ENCODE measurements at places on chromosomes 1 and 21.

- H3K27ac ChIP-seq, result no peak overlapping the region
- no peak for DNase-seq
- no peaks in the 10 kb centered on the region for H3K36me3 ChIP-seq
These were observed 39.8 kb downstream of the FAM78B start for GRCh38 chr1:166127003-166127402.

DNA sequence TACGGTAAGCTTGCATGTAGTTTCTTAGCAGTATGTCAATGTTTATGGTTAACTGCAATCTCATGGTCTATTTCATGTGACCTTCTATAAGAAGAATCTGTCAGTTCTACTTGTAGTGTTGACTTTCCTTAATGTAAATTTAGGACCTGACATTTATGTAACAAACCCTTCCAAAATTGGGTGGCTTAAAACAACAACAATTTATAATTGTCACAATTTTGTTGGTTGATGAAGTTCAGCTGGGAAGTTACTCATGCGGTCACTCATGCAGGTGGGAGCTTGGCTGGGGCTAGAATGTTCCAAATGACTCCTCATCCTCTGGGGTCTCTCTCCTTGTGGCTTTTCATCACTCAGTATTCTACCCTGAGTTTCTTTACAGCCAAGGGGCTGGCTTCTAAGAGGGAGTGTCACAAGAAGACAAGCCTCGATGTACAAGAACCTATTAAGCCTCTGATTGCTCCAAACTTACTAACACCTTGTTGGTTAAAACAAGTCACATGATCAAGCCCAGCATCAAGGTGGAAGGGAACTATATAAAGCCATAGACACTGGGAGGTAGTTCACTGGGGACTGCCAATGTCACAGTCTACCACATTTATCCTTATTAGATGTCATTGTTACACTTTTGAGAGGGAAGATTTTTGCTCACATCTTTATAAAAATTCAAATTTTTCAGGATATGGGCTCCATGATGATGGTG is 23.9 kb downstream of the CCN1 start:
- no peaks in the 10 kb centered on the region for H3K27me3 ChIP-seq
- no peak overlapping the region for H3K27ac ChIP-seq
- no peak for DNase-seq
- peaks cover 7% of the 10 kb centered on the region for H3K4me1 ChIP-seq
- H3K4me3 ChIP-seq, result no peak overlapping the region

GRCh38 chr1:210775289-210775688 is 358.7 kb downstream of the KCNH1 start:
- no peaks in the 10 kb centered on the region for H3K27me3 ChIP-seq
- H3K36me3 ChIP-seq, result no peaks in the 10 kb centered on the region
- no peak overlapping the region for H3K4me3 ChIP-seq
- no peaks in the 10 kb centered on the region for H3K4me1 ChIP-seq
- no peak overlapping the region for H3K27ac ChIP-seq
- no peak for DNase-seq

GRCh38 chr1:118217141-118217838 is 32.3 kb upstream of the SPAG17 start:
- no peaks in the 10 kb centered on the region for H3K4me1 ChIP-seq
- H3K27ac ChIP-seq, result no peak overlapping the region
- H3K4me3 ChIP-seq, result no peak overlapping the region
- DNase-seq, result no peak

GRCh38 chr1:53888681-53889080 is 916 bp downstream of the YIPF1 start:
- no peaks in the 10 kb centered on the region for H3K36me3 ChIP-seq
- H3K4me1 ChIP-seq, result peaks cover 4% of the 10 kb centered on the region
- DNase-seq, result no peak

- H3K4me3 ChIP-seq, result no peak overlapping the region
- DNase-seq, result no peak
- no peaks in the 10 kb centered on the region for H3K36me3 ChIP-seq
- H3K4me1 ChIP-seq, result no peaks in the 10 kb centered on the region
These were observed 20.7 kb upstream of the TMPRSS15 start for GRCh38 chr21:18424276-18424675.

- peaks cover 11% of the 10 kb centered on the region for H3K4me1 ChIP-seq
- peaks cover 7% of the 10 kb centered on the region for H3K27me3 ChIP-seq
- H3K36me3 ChIP-seq, result no peaks in the 10 kb centered on the region
- no peak overlapping the region for H3K4me3 ChIP-seq
These were observed 116.1 kb upstream of the RAB4A start for GRCh38 chr1:229154811-229155210.

- H3K4me1 ChIP-seq, result peaks cover 2% of the 10 kb centered on the region
- DNase-seq, result no peak
- H3K27ac ChIP-seq, result no peak overlapping the region
- H3K4me3 ChIP-seq, result no peak overlapping the region
- H3K36me3 ChIP-seq, result peaks cover 22% of the 10 kb centered on the region
- no peaks in the 10 kb centered on the region for H3K27me3 ChIP-seq
These were observed 35.7 kb downstream of the IARS2 start for GRCh38 chr1:220129479-220130210.

- no peak overlapping the region for H3K27ac ChIP-seq
- H3K36me3 ChIP-seq, result no peaks in the 10 kb centered on the region
- H3K4me3 ChIP-seq, result no peak overlapping the region
- H3K27me3 ChIP-seq, result no peaks in the 10 kb centered on the region
- DNase-seq, result no peak
- no peaks in the 10 kb centered on the region for H3K4me1 ChIP-seq
These were observed 217.5 kb downstream of the PLA2G4A start for GRCh38 chr1:187046293-187046692.

DNA sequence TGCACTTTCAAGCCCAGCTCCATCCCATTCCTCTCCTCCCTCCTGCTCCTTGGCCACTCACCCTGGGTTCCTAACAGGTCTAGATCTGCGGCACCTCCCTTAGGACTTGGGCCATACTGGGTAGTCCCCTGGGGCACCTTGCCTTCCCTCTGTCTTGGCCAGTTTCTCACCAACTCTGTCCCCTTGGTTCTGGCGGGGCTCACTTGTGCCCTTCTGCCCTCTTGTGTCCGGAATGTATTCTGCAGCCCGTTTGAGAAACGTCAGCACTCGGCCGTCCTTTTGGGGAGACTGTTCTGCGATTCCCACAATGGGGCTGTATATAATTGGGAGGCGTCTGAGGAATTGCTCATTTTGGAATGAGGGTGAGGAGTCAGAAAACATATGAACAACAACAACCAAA is 162.4 kb downstream of the ZSCAN20 start:
- H3K27ac ChIP-seq, result no peak overlapping the region
- H3K4me3 ChIP-seq, result no peak overlapping the region
- no peaks in the 10 kb centered on the region for H3K27me3 ChIP-seq
- H3K4me1 ChIP-seq, result no peaks in the 10 kb centered on the region

GRCh38 chr1:11920239-11920903 is 5.9 kb downstream of the KIAA2013 start:
- no peak for DNase-seq
- peaks cover 15% of the 10 kb centered on the region for H3K36me3 ChIP-seq
- H3K27ac ChIP-seq, result no peak overlapping the region
- H3K4me3 ChIP-seq, result no peak overlapping the region

DNA sequence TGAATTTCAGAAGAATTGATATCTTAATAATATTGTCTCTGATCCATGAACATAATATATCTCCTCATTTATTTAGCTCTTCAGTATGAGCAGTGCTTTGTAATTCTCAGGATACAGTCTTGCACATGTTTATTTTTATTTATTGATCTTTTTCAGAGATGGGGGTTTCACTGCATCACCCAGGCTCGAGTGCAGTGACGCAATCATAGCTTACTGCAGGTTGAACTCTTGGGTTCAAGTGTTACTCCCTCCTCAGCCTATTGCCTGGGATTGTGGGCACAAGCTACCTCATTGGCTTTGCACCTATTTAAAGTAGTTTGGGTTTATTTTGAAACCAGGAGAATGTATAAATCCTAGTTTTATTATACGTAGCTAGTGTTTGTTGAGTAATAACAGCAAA is 4.7 kb downstream of the RPS6KC1 start:
- H3K4me1 ChIP-seq, result peaks cover 4% of the 10 kb centered on the region
- H3K4me3 ChIP-seq, result no peak overlapping the region
- no peak for DNase-seq
- H3K27me3 ChIP-seq, result no peaks in the 10 kb centered on the region

GRCh38 chr1:92538048-92538412 is 51.3 kb upstream of the GFI1 start:
- no peaks in the 10 kb centered on the region for H3K27me3 ChIP-seq
- no peaks in the 10 kb centered on the region for H3K4me1 ChIP-seq
- H3K27ac ChIP-seq, result no peak overlapping the region

- H3K4me3 ChIP-seq, result no peak overlapping the region
- no peak for DNase-seq
- H3K27ac ChIP-seq, result no peak overlapping the region
These were observed 266.0 kb downstream of the PTPRU start for GRCh38 chr1:29502225-29502910.

DNA sequence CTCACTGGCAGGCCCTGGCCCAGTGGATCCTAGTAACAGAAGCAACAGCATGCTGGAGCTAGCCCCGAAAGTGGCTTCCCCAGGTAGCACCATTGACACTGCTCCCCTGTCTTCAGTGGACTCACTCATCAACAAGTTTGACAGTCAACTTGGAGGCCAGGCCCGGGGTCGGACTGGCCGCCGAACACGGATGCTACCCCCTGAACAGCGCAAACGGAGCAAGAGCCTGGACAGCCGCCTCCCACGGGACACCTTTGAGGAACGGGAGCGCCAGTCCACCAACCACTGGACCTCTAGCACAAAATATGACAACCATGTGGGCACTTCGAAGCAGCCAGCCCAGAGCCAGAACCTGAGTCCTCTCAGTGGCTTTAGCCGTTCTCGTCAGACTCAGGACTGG is 7.7 kb downstream of the CGN start:
- H3K36me3 ChIP-seq, result no peaks in the 10 kb centered on the region
- H3K27ac ChIP-seq, result no peak overlapping the region
- no peak overlapping the region for H3K4me3 ChIP-seq
- no peak for DNase-seq
- H3K27me3 ChIP-seq, result no peaks in the 10 kb centered on the region
- no peaks in the 10 kb centered on the region for H3K4me1 ChIP-seq

DNA sequence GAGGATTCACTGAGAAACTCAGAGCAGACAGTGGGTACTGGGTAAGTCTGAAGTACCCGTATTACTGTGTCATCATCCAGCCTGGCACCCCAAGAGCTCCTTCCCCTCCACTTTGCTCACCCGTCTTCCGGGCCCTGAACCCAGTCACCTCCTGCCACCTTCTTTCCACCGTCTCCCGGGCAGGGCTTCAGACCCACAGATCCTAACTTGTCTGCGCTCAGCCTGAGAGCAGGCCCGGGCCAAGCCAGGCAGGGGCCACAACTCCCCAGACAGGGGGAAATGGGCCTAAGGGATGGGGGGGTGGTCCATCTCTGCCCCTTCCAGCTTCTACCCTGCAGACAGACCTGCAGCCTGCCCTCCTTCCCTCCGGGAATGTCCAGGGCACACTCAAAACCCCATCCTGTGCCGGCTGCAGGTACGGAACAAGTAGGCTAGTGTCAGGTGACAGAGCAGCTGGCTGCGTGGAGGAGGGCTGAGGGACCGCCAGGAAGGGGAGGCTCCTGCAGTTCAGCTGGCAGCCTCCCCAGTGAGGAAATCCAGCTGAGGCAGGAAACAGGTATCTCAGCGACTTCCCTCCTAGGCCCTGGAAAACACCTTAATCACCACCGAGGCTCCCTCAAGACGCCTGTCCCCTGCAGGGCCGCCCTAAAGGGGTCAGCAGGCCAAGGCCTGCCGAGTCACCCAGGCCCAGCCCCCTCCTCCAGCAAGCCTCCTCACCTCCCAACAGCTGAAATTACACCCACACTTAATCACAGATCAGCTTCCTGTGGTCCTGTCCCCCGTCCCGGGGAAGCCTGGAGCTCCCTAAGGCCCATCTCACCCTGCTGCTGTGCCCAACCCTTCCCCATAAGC is 3.5 kb downstream of the HSPG2 start:
- no peak overlapping the region for H3K4me3 ChIP-seq
- H3K36me3 ChIP-seq, result no peaks in the 10 kb centered on the region
- peak overlapping the region; percentile 58 for H3K27ac ChIP-seq
- no peaks in the 10 kb centered on the region for H3K27me3 ChIP-seq
- H3K4me1 ChIP-seq, result peaks cover 67% of the 10 kb centered on the region

DNA sequence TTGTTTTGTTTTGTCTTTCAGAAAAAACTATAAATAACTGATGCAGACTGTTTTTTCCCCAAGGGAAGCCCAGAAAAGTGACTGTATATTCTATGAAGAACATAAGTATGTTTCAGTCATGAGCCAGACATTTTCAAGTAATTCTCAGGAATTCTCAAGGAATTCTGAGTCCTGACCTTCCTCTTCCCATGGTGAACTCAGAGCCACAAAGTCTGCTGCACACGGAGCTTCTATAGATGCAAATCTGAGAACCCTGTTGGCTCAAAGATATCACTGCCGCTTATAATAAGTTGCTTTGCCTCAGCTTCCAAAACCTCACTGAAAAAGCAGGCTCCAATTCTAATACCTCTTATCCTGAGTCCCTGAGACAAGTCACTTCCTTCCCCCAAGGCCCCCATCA is 418.5 kb upstream of the RUNX1 start:
- H3K4me3 ChIP-seq, result no peak overlapping the region
- no peaks in the 10 kb centered on the region for H3K27me3 ChIP-seq
- no peaks in the 10 kb centered on the region for H3K4me1 ChIP-seq
- peak; percentile 3 for DNase-seq

DNA sequence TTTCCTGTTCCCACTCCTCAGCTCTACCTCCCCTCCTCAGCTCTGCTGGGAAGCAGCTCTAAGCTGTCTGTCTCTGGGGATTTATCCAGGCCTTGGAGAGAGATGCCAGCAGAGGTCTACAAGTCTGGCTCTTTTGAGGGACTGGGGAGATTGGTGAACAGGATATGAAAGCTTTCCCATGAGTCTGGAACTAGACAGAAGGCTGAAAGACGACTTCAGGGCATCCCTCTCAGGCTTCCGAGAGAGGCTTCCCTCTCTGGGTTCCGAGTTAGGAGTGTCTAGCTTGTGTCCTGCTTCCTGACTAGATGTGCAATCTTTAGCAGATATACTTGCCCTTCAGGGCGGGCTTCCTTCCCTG is 733 bp downstream of the TMEM35B start:
- H3K27ac ChIP-seq, result peak overlapping the region; percentile 49
- peak overlapping the region; percentile 64 for H3K4me3 ChIP-seq
- peaks cover 9% of the 10 kb centered on the region for H3K4me1 ChIP-seq

DNA sequence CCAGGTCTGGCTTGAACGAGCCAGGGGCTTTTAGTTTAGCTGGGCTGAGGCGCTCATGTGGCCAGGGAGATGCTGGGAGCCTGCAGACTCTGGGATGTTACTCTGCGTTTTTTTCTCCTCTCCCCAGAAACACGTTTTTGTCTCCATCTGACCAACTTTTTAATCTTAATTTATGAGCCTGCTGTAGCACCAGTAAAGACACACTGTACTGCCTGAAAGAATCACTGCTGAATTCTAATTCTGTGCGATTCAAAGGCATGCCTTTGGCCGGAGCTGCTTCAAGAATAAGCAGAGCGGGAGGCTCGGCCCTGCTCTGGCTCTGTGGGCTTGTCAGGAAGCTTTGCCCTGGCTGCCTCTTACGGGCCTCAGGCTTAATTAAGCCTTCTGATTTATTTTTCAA is 129.5 kb downstream of the CAMTA1 start:
- no peak for DNase-seq
- no peak overlapping the region for H3K27ac ChIP-seq
- H3K27me3 ChIP-seq, result no peaks in the 10 kb centered on the region
- no peaks in the 10 kb centered on the region for H3K36me3 ChIP-seq

- no peak for DNase-seq
- H3K4me1 ChIP-seq, result peaks cover 10% of the 10 kb centered on the region
- no peaks in the 10 kb centered on the region for H3K36me3 ChIP-seq
- H3K27me3 ChIP-seq, result no peaks in the 10 kb centered on the region
These were observed 45.0 kb downstream of the ZNF281 start for GRCh38 chr1:200364831-200365230.

GRCh38 chr1:63950023-63950422 is 176.2 kb downstream of the ROR1 start:
- no peak overlapping the region for H3K4me3 ChIP-seq
- H3K4me1 ChIP-seq, result peaks cover 11% of the 10 kb centered on the region
- H3K27ac ChIP-seq, result no peak overlapping the region
- H3K36me3 ChIP-seq, result no peaks in the 10 kb centered on the region
